ENCODE measurements at places on chromosomes 12 and 14.

- no peak for DNase-seq
Observed at GRCh38 chr12:93106910-93107309, 177.8 kb upstream of the EEA1 start.

GRCh38 chr14:88934351-88934806 is 109.9 kb downstream of the TTC8 start:
- no peak for DNase-seq

DNA sequence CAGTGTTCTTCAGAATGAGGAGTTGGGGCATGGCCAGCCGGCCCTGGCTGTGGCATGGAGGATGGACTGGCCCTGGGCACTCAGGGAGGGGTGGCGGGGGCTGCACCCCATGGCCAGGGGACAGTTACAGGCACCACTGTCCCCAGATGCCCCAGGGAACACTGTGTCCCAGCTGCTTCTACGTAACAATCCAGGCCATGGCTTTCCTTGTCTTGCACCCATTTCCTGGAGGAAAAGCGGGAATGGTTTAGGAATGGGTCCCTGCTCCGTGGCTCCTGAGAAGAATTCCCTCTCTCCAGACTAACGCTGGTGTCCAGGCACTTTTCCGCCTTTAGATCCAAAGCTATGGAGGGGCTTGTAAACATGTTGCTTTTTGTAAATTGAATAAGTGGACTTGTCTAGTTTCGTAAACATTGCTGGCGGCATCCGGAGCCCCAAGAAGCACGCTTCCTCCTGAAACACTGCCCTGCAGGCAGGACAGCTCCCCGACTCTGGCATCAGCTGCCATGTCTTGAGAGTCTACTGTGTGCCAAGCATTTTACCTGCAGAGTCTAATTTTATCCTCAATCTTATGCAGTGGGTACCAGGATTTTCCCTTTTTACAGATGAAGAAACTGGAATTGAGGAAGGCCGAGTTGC is 238.3 kb downstream of the SLC41A2 start:
- no peak for DNase-seq

- DNase-seq, result no peak
Observed at GRCh38 chr12:28800129-28800528, 348.9 kb upstream of the FAR2 start.
